Posterior vena cava (tissue), 2 donors: ENCODE measurements at places on chromosomes 13 and 19. TPM values are rescaled to one million over a fixed set of nuclear protein-coding genes. Genes with fewer than 3 reads are reported as not detected.

GRCh38 chr13:34114581-34114980 lies 296.6 kb downstream of the RFC3 start:
- no peak for DNase-seq

DNA sequence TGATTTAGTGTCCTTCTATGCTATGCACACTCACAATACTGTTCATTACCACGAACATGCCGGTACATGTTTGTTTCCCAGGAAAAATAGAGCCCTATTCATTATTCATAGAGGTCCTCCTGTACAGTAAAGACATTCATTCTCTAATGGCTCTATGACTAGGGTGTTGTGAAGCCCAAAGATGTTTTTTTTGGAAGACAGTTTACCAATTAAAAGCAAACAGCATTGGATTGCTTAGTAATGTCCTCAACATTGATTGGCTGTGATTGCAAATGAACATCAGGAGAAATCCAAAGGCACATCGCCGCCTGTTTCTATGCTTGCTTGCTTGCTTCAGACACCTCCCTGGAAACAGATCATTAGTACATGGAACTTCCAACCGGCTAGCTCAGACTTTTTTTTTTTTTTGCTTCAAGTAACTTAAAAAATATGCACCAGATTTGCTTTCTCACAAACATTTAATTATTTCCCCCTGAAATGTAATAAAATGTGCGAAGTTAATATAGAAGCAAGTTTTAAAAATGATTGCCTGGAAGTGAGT lies 8.8 kb upstream of the GPC6 start:
- no peak for DNase-seq

DNA sequence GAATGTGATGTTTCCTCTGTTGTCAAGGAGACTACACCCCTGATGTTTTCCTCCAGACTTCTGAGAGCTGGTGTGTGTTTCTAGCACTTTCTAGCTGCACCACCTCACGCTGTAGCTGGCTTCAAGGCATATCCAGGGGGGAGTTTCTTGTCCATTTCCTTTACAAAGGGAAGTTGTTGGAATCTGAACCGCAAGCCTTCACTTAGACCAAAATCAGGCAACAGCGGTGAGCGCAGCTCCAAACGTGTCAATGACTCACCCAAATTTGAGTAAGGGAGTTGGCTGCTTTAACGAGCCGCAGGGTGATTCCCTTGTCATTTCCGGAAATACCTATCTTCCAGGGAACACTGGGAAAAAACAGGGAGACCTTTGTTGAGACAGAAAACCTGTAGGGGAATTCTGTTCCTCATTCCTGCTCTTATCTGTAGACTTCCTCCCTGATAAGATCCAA lies 2.5 kb downstream of the LDLR start:
- DNase-seq: peak; percentile 87

DNA sequence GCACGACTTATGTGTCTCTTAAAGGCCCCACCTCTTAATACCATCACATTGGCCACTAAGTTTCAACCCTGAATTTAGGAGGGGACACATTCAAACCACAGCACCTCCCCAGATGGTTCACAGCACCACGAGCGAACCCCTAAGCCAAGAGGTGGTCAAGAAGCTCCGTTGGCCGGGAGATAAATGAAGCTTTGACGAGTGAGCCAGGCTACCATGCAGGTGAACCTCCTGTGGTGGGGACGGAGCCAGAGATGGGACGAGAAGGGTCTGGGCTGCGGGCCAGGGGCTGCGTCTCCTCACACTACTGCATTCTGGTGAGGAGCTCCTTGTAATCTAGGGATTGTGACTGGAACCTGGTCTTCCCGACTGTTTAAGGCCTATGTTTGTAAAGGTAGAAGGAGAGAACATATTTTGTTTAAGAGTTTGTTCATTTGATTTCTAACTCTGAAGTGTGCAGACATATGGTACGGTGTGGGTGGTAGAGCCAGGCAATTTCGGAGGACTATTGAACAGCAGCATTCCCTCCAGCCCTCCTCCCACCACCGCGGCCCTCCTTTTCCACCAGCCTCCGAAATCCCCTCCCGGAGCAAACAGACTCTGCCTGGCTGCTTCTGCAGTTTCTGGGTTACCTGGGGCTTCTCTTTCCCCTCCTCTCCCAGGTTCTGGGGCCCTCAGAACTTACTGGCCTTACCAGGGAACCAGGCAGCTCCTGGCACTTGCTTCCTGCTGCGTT lies 31.3 kb downstream of the SIAH3 start:
- no peak for DNase-seq

PALM3 gene
- total RNA-seq: 0.74 TPM

- DNase-seq: peak; percentile 37
These were observed 16.0 kb downstream of the SPATA13 start for GRCh38 chr13:24176351-24177101.

DNA sequence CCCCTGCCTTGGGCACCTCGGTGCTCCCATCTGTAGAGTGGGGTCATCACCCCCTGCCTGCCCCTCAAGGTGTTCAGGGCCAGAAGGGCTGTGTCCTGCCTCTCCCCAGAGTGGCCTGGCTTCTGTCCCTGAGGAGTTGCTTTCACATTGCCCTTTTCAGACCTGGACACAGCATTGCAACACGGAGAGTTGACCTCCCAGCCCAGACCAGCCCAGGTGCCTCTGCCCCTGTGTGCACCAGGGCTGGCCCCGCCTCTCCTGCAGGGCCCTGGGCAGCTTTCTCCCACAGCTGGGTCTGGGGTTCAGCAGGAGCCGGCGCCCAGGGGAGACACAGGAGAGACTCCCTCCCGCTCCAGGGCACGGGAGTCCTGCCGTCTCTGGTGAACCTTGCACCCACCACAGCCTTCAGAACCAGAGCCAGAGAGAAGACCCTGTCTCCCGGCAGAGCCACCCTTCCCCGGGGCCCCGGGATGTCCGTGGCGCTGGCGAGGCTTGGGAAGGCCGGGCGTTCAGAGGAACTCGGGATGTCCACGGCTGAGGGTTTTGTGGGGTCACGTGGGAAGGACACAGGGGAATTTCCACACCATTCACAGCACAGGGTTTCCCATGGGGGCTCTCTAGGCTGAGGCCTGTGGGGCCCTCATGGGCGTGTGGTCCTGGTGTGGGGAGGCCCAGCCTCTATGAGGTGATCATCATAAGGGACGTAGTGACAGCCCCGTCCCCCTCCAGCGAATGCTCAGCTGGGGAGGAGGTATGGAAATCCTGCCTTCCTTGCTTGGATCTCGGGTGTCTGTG lies 23.2 kb downstream of the C13orf46 start:
- peak; percentile 83 for DNase-seq
